NCI-H1417 (cell line): ENCODE measurements at places on chromosomes 6 and 20.
A peak's percentile ranks its signal among the peaks of the same experiment; 100 is the strongest.

GRCh38 chr20:9179193-9179802 is 110.4 kb downstream of the PLCB4 start:
- no peak for DNase-seq

DNA sequence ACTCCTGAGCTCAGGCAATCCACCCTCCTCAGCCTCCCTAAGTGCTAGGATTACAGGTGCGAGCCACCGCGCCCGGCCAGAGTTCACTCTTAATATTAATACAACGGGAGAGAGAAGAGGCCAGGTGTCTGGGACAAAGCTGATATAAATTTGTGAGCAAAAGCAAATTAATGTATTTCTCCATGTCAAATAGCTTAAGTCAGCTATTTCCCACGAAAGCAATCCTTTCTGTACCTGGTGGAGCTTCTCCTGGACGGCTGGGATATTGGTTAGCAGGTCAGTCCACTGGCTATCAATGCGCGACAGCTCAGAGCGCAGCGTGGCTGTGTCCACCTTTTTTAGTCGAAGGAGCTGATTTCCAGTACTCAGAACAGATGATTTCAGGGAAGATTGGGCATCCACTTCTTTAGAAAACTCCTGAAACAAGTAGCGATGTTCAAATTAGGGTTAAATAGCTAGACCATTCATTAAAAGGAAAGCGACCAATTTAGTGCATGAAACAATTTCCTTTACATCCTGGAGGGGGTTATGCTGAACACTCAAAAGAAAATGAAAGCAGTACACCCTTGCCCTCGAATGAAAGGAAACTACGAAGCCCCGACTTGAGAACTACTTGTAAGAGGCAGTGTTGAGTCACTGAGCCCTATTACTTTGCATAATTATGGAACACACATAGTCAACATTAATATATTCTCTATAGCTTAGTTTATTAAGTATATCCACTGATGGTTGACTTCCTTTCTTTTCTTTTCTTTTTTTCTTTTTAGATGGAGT is 403.4 kb downstream of the SYNE1 start:
- no peak for DNase-seq

DNA sequence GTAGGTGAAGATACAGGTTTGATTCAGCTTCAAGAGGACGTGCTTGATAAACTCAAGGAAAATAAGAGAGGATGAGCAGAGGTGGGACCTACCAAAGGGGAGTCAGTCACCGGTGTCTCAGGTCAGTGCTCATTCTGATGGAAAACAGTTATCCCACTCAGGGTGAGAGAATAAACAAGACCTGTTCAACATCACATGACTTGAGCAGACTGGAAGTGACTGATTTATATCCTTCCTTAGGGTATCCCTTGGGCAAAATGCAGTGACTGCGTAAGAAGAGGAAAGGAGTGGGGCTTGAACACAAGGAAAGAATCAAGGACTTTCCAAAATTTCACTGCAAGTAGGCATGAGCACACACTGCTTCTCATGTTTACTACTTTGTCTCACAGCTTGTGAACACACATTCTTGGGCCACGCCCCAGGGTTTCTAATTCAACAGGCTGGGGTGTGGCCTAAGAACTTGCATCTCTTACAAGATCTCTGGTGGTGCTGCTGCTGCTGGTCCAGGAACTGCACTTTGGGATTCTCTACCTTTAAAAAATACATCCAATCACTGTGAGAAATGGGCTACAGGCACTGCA is 11.6 kb downstream of the CST3 start:
- no peak for DNase-seq

- DNase-seq = no peak
Measured at GRCh38 chr6:159234102-159234553, 64.9 kb downstream of the FNDC1 start.

- no peak for DNase-seq
Measured at GRCh38 chr20:24164360-24164759, 175.8 kb upstream of the GGTLC1 start.

DNA sequence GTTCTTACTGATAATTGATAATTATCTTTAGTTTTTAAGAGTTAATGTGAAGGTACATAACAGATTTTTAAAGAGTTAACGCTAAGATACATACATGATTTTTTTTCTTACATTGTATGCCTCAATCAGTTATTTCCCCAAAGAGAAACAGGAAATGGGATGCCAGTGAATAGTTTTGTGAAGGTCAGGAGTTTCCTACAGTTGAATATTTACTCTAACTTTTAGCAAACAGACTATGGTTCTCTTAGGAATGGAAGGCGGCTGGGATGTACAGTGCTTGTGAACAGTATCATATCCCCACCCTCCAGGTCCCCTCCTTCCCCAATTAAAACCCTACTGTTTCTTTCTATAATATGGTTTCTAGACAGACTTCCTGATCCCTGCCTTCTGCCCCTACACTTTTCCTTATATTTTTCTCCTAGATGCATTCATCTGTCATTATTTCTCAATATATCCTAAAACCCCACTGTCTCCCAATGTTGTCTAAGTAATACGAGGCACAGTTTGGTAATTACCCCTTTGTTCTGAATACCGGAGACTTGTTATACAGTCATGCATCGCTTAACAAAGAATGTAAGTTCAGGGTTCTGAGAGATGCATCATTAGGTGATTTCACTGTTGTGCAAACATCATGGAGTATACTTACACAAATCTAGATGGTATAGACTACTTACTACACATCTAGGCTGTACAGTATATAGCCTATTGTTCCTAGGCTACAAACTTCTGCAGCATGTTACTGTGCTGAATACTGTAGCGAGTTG is 29.2 kb downstream of the SLC35A1 start:
- DNase-seq = no peak

GRCh38 chr6:144353871-144354314 is 68.8 kb downstream of the UTRN start:
- no peak for DNase-seq

GRCh38 chr6:68279793-68280557 is 355.1 kb upstream of the ADGRB3 start:
- DNase-seq = no peak

DNA sequence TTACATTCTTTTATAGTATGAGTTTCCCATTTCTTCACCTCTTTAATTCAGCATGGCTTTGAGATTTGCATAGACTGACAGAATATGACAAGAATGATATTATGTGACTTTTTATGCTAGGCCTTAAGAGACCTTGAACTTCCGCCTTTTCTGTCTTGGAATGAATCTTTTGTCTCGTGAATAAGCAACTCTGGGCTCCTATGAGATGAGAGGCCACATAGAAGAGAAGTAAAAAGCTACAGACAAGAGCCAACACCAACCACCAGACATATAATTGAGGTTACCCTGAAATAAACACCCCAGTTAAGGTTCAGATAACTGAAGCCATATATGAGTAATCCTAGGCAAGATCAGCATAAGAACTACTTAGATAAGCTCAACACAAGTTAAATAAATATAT is 600.8 kb downstream of the MEI4 start:
- DNase-seq = no peak

GRCh38 chr6:40803897-40804702 is 216.9 kb upstream of the LRFN2 start:
- no peak for DNase-seq

- DNase-seq = no peak
Measured at GRCh38 chr6:82741325-82741995, 324.2 kb downstream of the UBE3D start.

DNA sequence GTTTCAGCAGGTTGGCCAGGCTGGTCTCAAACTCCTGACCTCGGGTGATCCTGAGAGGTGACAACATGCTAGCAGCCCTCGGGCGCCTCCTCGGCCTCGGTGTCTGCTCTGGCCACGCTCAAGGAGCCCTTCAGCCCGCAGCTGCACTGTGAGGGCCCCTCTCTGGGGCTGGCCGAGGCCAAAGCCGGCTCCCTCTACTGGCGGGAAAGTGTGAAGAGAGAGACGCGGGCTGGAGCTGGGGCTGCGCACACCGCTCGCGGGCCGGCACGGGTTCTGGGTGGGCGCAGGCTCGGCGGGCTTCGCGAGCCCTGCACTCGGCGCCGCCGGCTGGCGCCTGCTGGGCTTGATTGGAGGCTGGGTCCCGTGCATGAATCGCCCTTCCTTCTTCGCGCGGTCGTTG is 80.8 kb upstream of the RBM24 start:
- DNase-seq = no peak

- DNase-seq = no peak
Measured at GRCh38 chr6:44221961-44222335, 1.4 kb upstream of the SLC29A1 start.

- DNase-seq = no peak
Measured at GRCh38 chr6:90500458-90500857, 86.4 kb downstream of the MAP3K7 start.

DNA sequence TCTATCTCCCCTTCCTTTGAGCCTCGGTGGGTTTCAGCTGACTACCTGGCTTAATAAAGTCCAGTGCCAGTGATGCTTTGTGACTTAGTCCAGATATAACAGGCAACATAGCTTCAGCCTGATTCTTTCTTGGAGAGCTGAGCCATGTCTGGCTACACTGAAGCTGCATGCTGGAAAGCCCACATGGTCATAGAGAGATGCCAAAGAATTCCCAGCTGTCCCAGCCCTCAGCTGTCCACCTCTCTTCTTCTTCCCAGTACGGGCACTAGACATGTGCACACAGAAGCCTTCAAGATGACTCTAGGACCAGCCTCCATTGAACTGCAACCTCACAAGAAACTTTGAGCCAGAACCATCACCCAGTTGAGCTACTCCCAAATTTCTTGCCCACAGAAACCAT is 154.1 kb upstream of the MYLIP start:
- DNase-seq = no peak

GRCh38 chr6:110523451-110524021 is 47.1 kb upstream of the SLC22A16 start:
- no peak for DNase-seq

GRCh38 chr6:157528931-157529653 is 148.1 kb downstream of the ZDHHC14 start:
- peak; percentile 89 for DNase-seq

GRCh38 chr6:36033935-36034334 is 6.3 kb downstream of the MAPK14 start:
- DNase-seq = no peak

- no peak for DNase-seq
Measured at GRCh38 chr6:12590901-12591300, 125.7 kb upstream of the PHACTR1 start.

DNA sequence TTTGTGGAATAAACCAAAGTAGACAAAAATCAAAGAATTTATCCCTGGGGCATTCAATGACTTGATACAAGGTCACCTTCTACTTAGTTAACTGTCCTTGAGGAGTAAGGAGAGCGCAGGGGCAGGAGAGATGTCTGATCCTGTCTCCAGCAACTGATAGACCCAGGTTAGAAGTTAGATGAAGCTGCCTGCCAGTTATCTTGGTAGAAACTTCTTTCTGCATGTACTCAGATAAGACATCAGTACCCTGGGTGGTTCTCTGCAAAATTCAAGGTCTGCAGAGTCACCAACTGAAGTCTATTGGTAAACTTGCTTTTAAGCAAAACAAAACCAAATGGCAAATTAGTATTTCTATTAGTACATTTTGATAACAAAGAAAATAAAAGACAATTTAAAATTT is 2.7 kb downstream of the SGK1 start:
- no peak for DNase-seq

GRCh38 chr20:47173596-47174216 is 182.8 kb downstream of the ZMYND8 start:
- no peak for DNase-seq

GRCh38 chr20:44834693-44835092 is 24.3 kb upstream of the RIMS4 start:
- no peak for DNase-seq

DNA sequence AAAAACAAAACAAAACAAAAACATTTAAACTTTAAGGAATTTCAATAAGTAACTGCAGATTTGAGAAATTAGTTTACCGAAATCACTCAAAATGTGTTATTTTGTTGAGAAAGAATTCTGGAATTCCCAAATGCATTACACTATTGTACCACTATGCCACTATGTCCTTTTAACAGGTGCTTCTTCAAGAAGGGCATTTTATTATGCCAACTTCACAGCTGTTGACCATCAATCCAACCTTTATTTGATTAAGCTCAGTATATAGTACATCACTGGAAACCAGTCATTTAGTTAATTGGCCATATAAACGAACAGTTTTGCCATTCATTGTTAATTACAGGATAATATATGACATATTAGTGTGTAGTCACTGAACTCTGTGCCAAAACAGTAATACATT is 221.7 kb downstream of the ARHGAP18 start:
- no peak for DNase-seq

- DNase-seq = no peak
Measured at GRCh38 chr6:89522778-89523177, 89.8 kb downstream of the ANKRD6 start.

- no peak for DNase-seq
Measured at GRCh38 chr6:82704045-82704444, 340.4 kb downstream of the TPBG start.

DNA sequence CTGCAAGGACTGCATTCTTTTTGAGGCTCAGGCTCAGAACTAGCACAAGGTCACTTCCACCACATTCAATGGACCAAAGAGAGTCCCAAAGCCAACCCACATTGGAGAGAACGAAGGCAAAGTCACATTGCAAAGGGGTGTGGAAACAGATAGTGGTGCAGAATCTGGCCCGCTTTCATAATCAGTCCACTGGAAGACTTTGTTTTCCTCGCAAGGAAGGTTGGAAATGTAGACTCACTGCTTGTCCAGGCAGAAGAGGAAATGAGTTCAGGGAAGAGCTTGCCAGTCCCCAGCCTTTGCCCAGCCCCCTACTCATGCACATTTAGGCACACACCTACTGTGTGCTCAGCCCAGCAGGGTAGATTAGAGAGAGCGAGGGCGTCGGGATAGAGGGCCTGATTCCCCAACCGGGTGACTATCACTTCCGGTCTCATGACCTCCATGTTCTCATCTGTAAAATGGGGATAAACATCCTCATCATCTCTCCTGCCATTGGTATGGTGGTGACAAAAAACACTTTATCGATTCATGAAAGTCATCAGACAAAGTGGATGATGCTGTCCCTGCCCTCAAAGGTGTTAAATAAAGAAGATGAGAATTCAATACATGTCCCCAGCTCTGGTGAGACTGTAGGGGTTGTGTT is 24.3 kb upstream of the CCN5 start:
- DNase-seq = no peak

- DNase-seq = no peak
Measured at GRCh38 chr6:135358251-135358821, 139.2 kb downstream of the AHI1 start.

- peak; percentile 79 for DNase-seq
Measured at GRCh38 chr6:9540534-9541126, 874.2 kb downstream of the TFAP2A start.

DNA sequence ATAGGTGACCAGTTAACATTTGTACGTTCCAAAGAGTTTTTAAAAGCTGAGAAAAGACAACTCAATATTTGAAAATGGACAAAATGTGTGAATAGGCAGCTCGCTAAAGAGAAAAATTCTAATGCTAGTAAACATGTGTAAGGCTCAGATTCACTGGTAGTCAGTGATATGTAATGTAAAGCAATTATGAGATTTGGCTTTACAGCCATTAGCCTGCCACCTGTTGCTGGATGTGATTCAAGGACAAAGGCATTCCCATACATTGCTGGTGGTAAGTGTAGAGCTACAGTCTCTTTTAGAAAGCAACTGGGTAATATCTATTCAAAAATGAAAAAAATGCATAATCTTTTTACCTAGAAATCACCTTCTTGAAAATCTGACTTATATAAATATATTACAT is 114.3 kb downstream of the COL19A1 start:
- no peak for DNase-seq
